ENCODE measurements at places on chromosomes 4 and X.

- no peak for DNase-seq
Measured at GRCh38 chr4:22739968-22740367, 47.2 kb downstream of the GBA3 start.

GRCh38 chrX:48890934-48891401 is 6.6 kb downstream of the TIMM17B start:
- no peak for DNase-seq

GRCh38 chr4:139873111-139873860 is 207.7 kb downstream of the MGST2 start:
- peak; percentile 61 for DNase-seq

DNA sequence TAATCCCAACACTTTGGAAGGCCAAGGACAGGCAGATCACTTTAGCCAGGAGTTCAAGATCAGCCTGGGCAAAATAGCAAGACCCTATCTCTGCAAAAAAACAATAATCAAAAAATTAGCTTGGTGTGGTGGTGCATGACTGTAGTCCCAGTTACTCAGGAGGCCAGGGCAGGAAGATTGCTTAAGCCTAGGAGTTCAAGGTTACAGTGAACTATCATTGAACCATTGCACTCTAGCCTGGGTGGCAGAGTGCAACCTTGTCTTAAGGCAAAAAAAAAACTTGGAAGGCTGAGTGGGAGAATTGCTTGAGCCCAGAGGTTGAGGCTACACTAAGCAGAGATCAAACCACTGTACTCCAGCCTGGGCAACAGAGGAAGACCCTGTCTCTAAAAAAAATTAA is 5.2 kb upstream of the FRYL start:
- DNase-seq = no peak

GRCh38 chr4:82623121-82623683 is 61.4 kb upstream of the TMEM150C start:
- no peak for DNase-seq

GRCh38 chrX:40872351-40872750 is 137.0 kb upstream of the MED14 start:
- no peak for DNase-seq

- DNase-seq = no peak
Measured at GRCh38 chrX:24525455-24525854, 60.4 kb downstream of the PDK3 start.

DNA sequence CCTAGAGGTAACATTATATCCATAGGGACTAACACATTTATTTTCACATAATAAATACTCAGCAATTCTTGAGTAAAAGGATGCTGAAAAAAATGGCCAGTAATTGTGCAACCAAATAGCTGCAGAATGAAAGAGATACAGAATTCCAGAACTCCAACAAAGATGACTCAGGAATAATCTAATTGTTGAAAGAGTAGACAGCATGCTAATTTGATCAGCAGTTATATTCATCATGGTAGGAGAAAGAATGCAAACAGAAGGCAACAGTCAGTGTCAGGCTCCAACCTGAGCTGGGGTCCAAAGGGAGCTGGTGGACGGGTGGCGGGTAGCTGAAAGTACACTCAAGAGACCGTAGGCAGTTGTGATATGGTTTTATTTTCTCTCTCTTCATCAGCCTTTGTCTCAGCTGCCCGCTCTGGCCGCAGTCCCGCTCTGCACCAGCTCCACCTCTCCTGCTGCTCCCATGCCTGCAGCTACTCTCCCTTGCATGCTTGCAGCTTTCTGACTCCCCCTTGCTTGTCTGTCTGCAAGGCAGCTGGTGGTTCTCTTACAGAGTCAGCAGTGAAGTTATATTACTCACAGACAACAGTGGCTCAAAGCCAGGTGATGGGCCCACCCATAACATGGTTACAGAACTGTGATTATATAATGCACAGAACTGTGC is 1150.1 kb downstream of the STIM2 start:
- DNase-seq = peak; percentile 62

GRCh38 chrX:46547857-46548256 is 2.6 kb upstream of the ZNF674 start:
- peak; percentile 88 for DNase-seq

GRCh38 chr4:44149282-44149681 is 299.3 kb downstream of the KCTD8 start:
- DNase-seq = no peak

DNA sequence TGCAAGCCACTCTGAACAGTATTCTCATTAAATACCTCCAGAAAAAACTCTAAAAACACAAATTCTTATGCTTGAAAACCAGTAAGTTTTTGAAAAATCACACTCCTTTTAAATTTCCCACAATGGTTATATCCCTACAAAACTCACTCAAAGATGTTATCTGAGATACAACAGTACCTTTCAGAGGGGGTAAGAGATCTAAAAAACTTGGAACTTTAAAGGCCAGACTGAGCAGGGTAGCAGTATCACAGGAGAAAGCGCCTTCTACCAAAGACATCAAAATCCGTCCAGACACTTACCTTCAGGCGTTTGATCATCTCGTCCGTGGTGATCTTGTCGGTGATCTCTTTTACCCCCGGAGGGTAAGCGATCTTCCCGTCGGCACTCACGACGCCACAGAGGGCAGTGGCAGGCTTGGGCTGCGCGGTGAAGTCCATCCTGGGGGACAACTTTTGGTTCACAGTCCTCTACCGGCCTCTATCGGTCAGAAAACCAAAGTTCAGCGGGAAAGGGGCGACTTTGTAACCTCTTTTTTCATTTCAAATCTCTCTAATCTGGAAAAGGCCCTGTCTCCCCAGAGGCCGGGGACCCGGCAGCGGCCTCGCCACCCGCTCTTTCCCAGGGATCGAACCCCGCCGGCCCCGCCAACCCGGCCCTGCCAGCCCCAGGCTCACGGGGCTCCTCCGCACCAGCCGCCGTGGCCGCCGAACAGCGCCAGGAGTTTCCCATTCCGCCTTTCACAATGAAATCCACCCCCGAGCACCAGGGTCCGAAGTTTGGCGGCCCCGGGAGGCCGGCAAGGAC is 1.4 kb downstream of the PDS5A start:
- peak; percentile 81 for DNase-seq

- peak; percentile 68 for DNase-seq
Measured at GRCh38 chr4:141346144-141346543, 125.4 kb downstream of the ZNF330 start.

GRCh38 chr4:155696726-155697125 is 30.1 kb downstream of the GUCY1A1 start:
- DNase-seq = no peak

DNA sequence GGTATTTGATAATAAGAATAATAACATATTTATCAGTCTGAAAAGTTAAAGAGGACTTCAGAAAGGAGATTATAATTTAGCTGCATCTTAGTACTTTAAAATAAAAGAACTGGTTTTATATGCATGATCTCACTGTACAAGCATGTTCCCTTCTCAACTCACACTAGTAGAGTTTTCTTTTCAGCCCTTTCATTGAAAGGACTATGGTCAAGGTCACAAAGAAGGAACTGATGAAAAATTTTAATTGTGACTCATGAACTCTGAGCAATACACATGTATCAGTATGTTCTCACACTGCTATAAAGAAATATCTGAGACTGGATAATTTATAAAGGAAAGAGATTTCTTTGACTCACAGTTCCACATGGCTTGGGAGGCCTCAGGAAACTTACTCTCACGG is 73.7 kb upstream of the NDST4 start:
- DNase-seq = peak; percentile 10

Data from fibroblast of skin of right biceps (primary cell).